ENCODE measurements at places on chromosomes 12 and 14.

DNA sequence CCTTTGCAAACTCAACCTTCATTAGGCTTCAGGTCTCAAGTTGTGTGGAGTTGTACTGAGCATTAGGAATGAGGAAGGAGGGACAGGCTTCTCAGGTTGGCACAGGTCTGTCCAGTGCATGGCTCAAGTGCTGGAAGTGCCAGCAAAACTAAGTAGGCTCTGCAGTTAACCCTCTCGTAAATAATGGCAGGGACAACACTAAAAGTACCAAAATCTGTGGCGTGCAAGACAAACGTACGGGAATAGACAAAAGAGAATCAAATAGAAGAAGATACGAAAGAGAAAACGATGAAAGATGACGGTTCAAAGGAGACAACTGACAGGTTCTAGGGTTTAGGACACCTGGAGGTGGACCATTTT lies 612 bp downstream of the TRAPPC6B start:
- DNase-seq, result no peak

- DNase-seq, result no peak
Measured at GRCh38 chr12:43982544-43982943, 146.7 kb downstream of the TMEM117 start.

- no peak for DNase-seq
Measured at GRCh38 chr14:103526247-103526913, 2.6 kb upstream of the TRMT61A start.

- DNase-seq, result no peak
Measured at GRCh38 chr12:20210621-20211215, 157.6 kb upstream of the PDE3A start.

GRCh38 chr14:51209457-51209856 lies 30.6 kb upstream of the TMX1 start:
- no peak for DNase-seq

GRCh38 chr12:81627336-81628189 lies 131.6 kb downstream of the PPFIA2 start:
- no peak for DNase-seq

DNA sequence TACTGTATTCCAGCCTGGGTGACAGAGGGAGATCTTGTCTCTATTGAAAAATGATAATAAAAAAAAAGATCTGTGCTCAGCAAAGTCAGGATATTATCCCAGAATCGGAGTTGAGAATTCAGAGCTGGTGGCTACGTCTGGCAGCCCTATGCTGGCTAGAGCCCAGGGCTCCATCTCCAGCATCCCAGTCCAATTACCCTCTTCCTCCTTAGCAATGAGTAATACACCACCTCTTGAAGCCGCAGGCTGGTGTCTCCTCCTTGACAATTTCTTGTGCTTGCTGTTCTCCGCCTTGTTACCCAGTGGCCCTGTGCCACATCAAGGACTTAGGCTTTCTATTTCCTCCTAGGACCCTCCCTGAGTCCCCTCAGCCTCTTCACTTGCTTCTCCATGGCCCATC lies 38.4 kb upstream of the DDX11 start:
- no peak for DNase-seq

GRCh38 chr12:129002427-129002826 lies 149.1 kb downstream of the GLT1D1 start:
- no peak for DNase-seq

DNA sequence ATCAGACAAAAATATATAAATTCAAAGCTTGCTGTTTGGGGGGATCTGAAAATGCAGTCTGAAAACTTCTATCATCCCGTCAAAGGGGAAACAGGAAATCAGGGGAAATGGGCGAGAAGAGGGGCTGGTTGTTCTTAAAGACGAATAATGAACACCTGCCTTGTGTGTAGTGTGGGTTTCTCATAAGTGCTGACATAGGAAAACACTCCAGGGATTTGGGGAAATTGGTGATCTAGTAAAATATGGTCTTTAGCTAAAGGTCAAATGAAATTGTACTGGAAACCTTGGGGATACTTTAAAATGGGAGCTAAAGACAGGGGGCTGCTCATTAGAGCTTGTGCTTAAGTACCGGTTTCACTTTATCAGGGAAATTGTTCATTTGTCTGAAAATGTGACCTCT lies 39.6 kb upstream of the PIK3C2G start:
- no peak for DNase-seq

GRCh38 chr12:80219345-80219744 lies 120.0 kb downstream of the OTOGL start:
- DNase-seq, result no peak

DNA sequence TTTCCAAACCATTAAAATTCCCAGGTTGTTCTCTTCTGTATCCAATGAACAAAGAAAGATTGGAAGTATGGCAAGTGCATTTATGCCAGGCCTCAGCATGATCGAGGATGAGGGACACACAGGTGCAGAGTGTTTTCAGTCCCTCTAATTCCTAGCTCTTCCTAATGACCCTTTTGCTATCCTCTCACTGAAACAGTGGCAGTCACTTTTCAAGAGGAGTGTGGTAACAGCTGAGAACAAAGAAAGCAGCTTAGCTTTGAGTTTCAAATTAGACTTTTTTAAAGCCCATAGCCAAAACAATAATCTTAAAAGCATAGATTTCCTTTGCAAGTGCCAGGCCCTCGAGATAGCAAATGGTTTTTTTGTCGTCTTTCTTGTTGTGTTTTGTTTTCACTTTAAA lies 110.8 kb downstream of the KCNH5 start:
- no peak for DNase-seq

DNA sequence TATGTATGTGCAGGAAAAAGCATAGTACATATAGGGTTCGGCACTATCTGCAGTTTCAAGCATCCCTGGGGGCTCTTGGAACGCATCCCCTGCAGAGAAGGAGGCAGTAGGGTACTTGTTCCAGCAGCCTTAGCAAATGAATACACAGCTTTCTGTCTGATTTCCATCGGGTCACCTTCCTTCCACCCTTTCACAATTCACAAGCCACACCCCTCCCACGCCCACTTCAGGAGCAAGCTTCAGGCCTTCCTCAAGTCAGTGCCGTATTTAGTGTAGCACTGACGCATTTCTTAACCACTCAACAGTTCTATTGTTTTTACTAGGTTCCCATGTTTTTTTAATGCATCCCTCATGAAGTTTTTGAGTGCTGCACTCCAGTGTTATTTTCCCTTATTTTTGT lies 64.2 kb downstream of the CLMN start:
- no peak for DNase-seq

DNA sequence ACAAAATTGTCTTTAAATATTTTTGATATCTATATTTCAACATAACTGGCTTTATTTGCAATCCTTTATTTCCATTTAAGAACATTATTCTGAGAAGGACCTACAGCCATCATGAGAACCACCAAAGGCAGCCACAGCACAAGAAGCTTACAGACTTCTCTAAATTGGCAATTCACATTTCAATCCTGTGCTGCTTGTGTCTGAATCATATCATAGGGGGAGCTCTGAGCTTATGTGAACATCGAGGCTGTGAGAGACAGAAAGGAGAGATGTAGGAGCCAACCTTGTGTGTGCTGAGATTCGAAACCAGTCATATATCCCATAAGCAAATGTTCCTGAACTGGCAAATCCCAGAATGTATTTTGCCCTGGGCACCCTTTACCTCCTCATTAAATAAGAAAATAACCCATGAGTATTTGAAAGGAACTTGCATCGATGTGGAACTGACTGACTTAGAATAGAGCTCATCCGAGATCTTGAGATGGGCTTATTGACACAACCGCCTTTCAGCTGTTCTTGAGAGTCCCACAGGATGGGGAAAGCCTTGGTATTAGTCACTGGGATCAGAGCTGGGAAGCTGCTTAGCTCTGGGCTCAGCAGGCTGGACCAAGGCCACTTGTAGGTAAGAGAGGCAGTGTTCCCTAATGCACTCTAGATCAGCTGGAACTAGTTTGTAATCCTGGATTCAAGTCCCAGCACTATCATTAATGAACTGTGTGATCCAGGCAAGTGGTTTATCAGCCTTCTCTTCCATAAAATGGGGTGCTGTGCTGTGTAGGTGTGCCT lies 329.8 kb downstream of the CACNA1C start:
- no peak for DNase-seq

DNA sequence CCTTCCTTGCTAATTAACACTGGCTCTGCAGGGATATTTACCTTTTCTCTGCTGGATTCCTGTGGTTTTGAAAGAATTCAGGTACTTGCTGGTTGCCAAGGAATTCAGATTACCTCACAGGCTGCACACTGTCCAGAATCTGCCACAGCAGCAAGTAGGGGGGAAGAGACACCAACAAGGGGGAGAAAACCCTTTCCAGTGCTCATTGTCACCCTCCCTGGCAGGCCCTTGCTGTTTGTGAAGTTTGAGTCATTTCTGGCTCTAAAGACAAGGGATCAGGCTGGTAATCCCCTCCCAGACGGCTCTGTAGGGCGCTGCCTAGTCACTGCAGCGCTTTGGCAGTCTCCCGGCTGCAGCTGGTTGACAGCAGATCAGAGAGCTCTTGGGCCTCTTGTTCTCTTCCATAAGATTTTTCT lies 50.8 kb downstream of the TTLL5 start:
- DNase-seq, result no peak

DNA sequence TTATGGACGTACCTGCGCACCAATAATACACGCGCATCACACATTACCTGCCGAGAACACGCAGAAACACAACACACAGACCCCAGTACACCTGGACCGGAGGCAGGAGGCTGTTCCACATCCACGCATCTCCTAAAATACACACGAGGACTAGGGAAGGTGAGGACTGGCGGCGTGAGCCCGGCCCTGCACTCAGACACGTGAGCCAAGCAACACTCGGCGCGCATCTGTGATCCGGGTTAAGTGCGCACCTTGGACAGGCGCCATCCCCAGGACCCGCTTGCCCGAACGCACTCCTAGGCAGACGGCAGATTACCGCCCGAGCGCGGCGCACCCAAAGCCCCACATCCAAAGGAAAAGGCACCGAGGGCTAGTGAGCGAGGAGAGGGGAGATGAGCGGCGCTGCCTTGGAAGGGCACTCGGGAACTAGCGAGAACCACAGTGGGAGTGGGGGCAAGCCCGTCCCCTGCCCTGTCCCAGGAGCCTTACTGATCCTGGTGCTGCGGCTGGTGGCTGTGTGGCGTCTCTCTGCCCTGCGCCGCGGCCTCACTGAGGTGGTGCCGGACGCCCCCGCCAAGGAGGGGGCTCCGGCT lies 417 bp downstream of the GLS2 start:
- DNase-seq, result no peak

DNA sequence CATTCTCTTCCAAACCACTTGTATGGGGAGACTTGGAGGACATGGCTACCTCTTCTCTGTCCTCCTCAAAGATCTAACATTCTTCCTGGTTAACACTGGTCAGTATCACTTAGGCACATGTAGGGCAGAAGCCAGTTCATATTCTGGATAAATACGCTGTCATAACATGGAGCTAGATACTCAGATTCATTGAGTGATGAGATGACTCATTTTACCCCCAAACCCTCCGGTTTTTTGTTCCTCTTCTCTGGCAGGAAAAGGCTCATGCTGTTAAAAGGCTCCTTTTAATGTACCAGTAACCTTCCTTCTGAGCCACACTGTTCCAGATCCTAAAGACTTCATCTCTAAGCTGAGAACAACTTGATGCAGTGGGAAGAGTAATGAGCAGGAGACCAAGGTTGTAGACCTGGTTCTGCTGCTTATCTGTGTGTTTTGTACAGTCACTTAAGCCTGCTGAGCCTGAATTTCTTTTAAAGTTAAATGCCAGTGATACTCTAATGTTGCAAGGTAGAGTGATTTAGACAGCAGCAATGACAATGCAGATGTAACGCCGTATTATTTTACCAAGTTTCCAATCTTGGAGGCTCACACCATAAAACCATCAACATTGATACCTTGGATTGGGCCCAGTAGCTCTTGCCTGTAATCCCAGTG lies 57.3 kb upstream of the ELK3 start:
- no peak for DNase-seq

GRCh38 chr12:125406131-125406530 lies 340.9 kb downstream of the AACS start:
- no peak for DNase-seq

- DNase-seq, result no peak
Measured at GRCh38 chr12:104477510-104478390, 21.0 kb downstream of the CHST11 start.

DNA sequence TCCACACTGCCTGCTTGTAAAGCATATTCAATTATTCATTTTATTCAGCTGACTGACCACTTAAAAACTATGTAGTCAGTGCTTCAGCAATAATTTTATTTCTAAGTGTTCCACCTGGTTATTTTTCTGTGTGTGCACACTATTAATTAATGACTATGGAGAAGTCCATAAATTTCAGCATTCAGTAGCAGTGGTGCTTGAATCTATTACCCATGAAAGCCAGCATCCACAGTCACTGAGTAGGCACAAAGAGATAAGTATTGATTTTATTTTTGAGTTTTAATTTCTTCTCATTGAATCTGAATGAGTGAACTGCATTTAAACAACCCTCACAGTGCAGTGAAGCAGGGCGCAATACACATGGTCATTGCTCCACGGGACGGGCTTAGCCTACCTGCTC lies 643.1 kb downstream of the GALC start:
- no peak for DNase-seq

- DNase-seq, result no peak
Measured at GRCh38 chr12:69872804-69873203, 47.8 kb downstream of the MYRFL start.

- DNase-seq, result no peak
Measured at GRCh38 chr12:131491916-131492490, 218.9 kb upstream of the SFSWAP start.

- DNase-seq, result no peak
Measured at GRCh38 chr12:121277374-121277759, 19.1 kb downstream of the CAMKK2 start.

GRCh38 chr14:29584992-29585391 lies 342.7 kb downstream of the PRKD1 start:
- DNase-seq, result no peak

DNA sequence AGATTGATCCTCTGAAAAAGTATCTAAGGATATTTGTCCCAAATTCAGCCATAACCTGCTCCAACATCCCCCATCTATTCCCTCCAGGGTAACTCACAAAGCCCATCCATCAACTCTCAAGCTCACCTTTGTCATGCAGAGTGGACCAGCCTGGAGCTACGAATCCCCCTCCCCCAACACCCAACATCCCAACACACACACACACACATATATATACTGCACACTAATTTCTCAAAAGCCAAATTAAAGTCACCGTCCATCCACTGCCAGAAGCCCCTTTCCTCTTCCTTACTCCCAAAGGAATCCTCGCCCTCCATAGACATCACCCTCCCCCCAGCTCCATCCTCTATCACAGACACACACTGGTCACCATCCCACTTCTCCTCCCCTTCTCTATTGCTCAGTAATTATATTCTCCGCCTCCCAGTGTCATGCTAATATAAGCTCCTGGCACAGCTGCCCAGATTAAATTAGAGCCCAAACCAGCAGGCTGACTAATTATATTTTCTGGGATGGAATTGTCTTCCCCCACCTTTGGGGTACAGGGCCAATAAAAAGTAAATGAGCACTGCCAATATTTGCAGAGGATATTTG lies 13.5 kb upstream of the TESPA1 start:
- DNase-seq, result no peak

GRCh38 chr14:50932592-50933495 lies 11.4 kb downstream of the PYGL start:
- no peak for DNase-seq
